ENCODE measurements at places on chromosomes 5 and 9.
A peak's percentile ranks its signal among the peaks of the same experiment; 100 is the strongest.

GRCh38 chr5:151213803-151214613 lies 9.9 kb downstream of the CCDC69 start:
- peak; percentile 79 for DNase-seq

DNA sequence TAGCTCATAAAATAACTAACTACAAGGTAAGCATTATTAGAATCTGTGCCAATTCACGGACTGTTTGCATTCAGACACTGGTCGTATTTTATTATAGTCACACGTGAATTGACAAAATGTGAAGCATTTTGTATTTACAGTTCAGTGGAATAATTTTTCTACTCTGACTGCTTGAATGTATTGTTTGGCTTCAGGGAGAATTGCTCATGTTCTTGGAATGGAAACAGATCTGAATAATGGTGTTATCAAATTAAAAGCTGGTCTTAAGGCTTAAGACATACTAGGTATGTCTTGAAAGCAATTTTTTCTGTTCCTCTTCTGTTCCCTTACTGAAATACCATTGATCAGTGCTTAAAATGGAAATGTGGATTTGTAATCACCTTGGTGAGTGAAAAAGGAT lies 543.7 kb upstream of the TLE4 start:
- DNase-seq = peak; percentile 33

DNA sequence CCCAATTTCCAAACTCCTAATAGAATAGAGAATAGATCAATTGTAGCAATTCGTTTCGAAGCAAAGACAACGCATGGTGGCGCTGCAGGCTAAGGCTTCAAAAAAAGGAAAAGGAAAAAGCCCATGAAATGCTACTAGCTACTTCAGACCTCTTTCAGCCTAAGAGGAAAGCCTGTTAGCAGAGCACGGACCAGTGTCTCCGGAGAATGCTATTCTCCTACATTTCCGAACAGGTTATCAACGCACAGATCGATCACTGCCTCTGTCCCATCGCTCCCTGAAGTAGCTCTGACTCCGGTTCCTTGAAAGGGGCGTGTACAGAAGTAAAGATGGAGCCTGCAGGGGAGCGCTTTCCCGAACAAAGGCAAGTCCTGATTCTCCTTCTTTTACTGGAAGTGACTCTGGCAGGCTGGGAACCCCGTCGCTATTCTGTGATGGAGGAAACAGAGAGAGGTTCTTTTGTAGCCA lies at the start of gene PCDHB15:
TSS of gene PCDHB15 (plus strand) at position 146 of the 468 bp plus-strand sequence. CDS start at position 330, 184 bp downstream.
- no peak for DNase-seq

GRCh38 chr5:76364226-76364589 lies 38.9 kb upstream of the IQGAP2 start:
- no peak for DNase-seq

DNA sequence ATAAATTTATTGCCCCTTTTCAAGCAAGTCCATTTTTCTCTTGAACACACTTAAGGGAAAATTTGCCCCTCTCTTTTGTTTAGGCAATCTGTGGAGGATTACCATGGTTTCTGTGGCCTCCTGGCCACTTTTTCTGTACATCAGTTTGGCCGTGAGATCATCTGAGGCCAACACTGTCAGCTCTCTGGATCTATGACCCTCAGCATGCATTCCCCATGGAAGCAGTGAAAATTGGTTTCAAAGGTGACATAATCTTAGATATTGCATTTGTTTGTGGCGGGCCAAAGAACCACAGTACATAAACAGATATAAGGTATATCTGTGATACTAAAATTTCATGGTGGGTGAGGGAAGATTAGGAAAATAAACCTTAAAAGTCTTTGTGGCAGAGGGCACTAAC lies 4.6 kb upstream of the ZNF474 start:
- DNase-seq = no peak

DNA sequence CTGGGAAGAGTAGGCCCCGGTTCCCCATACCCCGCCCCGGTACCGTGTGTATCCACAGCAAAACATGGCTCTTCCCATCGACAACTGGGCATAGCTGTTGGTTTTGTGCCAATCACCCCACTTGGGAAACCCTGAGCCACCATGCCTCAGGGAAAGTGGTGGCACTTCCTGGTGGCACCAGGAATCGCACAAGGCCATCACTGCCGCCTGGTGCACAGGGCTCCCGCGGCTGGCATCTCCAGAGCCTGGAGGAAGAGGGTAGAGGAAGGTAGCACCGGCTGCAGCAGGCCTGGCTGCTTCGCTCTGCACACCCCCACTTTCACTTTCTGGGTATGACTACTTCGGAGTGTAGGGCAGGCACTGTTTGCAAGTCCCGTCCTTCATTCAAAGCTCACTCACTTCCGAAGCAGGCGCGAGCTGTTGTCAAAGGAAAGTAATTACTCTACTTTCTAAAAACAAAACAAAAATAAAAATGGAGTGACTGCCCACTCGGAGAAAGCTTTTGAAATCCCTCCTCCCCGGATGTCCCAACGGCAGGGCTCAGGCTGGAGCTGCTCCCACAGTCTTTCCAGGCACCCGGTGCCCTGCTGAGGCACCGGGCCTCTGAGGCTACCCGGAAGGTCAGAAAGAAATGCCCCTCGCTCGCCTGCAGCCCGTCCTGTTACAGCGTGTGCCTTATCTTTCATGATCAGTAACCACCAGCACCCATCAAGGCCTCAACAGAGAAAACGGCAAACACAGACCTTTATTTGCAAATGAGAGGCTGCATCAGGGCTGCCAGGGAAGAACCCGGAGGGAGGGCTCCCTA lies 2.0 kb downstream of the BRD3 start:
- DNase-seq = no peak

DNA sequence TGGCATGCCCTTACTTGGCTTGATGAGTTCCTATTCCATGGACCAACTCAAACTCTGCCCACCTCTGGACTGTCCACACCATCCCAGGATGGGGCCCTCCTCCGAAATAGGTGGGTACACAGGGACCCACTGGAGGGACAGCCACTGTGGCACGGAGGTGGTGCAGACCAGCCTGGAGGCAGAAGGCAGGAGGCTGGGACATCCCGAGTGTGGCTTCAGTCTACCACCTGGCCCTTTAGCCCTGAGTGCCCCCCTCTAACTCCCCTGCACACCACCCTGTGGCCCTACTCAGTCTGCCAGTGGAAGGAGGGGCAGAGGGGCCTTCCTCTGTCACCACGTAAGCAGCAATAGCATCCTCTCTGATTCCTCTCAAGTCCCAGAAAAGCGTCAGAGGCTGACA lies 3.7 kb downstream of the IL3 start:
- DNase-seq = no peak

- no peak for DNase-seq
These were observed 287.0 kb upstream of the SEMA6A start for GRCh38 chr5:116861666-116862065.

- no peak for DNase-seq
These were observed 36.8 kb upstream of the SSBP2 start for GRCh38 chr5:81787474-81788242.

DNA sequence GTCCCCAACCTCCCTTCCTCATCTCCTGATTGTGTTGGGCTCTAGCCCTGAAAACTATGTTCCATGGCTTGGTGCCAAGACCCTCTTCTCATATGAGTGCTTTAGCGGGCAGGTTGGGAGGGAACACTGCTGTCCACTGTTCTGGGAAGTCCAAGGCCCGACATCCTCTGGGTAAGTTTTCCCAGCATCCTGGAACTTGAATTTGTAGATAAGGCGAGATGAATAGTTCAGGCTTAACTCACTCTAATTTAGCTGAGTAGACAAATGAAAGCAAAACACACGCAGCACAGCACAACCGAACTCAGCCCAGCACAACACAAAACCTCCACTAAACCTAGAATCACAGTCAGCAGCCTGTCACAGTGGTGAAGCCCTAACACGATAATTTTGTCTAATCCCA lies 95.3 kb upstream of the SLC28A3 start:
- DNase-seq = no peak

- no peak for DNase-seq
These were observed 425.7 kb downstream of the PIK3R1 start for GRCh38 chr5:68641211-68641610.

- DNase-seq = no peak
These were observed 333.2 kb upstream of the RFX3 start for GRCh38 chr9:3858961-3859360.

DNA sequence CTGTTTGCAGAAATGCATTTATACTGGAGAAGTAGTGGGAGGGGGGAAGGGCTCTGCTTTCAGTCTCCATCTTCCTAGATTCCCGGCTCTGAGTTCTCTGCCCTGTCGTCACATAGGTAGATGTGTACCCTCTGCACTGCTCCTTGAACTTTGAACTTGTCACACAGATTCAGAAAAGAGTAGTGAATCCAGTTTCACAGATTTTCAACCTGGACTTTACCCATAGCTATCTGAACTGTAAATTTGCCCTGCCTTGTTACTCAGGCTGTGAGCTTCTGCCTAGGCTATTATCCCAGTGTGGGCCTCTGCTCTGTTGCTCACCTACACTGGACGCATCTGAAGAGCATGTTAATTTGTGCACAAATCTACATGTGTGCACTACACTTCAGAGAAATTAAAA lies 12.8 kb upstream of the C9orf152 start:
- DNase-seq = no peak

- no peak for DNase-seq
These were observed 47.1 kb upstream of the EFNA5 start for GRCh38 chr5:107717816-107718215.

GRCh38 chr9:94971378-94972131 lies 245.1 kb downstream of the AOPEP start:
- DNase-seq = no peak

DNA sequence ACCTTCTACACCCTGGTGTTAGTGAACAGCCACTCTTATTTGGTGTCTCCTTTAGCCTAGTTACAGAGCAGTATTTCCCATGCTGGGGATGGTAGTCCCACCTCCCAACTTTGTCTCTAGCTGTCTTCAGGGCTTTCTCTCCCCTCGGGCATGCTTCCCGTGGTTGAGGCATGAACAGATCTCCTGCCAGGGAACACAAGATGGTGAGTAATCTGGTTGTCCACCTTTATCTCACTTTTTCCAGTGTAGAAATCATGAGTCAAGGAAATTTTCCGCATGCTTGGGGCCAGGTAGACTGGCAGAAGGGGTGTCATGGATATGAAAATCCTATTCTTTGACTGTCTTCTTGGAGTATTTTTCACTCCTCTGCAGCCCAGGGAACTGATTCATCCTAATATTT lies 532.9 kb downstream of the ANXA1 start:
- DNase-seq = peak; percentile 95

DNA sequence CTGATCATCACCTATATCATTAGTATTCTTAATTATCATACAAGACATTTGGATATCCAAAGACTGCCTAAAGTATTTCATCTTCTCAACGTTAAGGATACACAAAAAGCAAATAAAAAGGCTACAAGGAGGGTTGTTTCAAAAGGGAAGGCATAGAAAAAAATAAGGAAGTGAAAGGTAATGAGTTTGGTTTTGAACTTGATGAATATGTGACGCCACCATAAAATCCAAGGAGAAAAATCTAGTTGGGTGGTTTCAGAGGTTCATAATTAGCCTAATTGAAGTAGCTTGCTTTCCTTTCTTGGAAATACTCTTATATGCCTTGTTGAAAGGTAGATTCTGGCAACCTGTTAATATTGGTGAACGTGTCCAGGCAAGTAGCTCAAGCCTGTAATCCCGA lies 96.1 kb upstream of the SGCD start:
- no peak for DNase-seq

DNA sequence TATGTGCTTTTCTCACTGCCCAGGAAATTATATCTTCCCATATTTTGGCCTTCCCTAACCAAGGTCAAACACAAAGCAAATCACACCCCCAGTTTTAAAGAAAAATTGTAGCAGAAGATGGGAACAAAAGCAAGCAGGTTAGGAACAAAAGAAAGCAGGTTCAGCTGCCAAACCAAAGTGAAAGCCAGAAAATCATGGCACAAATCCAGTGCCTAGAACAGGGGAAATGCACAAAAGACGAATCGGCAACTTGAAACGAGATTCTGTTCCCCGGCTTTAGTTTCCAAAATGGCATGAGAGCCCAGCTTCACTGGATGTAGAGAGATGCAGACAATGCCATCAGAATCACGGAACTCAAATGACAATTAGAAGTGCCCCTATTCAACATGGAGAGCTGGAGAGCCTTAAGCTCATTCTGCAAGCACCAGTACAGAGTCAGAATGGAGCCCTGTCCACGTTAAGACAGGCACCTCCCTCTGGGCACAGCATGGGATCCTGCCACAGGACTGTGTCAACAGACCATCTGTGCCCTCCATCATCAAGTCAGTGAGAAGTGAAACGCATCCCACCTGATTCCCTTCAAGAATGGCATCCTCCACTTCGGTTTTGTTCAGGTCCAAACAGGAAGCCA lies 13.8 kb downstream of the DNAH5 start:
- DNase-seq = no peak

DNA sequence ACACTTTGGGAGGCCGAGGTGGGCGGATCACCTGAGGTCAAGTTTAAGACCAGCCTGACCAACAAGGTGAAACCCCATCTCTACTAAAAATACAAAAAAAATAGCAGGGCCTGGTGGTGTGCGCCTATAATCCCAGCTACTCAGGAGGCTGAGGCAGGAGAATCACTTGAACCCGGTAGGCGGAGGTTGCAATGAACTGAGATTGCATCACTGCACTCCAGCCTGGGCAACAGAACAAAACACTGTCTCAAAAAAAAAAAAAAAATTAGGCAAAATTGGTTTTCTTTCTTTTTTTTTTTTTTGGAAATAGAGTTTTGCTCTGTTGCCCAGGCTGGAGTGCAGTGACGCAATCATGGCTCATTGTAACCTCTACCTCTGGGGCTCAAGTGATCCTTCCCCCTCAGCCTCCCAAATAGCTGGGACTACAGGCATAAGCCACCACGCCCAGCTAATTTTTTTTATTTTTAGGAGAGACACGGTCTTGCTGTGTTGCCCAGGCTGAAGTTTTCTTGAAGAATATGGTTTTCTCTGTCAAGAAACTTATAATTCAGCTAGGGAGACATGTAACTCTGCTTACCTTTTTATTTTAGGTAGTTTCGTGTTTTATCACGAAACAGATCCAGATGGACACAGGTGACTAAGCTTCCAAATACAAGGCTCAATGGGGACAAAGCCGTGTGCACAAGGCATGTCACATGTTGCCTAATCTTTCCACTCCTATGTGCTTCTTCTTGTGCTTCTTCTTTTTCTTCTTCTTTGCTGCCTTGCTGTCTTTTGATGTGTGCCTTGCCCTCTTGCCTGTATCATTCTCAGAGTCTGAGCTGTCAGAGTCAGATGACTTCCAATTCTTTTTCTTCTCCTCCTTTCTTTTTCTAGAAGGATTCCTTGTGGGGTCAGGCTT lies 14.3 kb downstream of the TTC1 start:
- DNase-seq = no peak

- DNase-seq = peak; percentile 57
These were observed 534.5 kb downstream of the BNC2 start for GRCh38 chr9:16335788-16336580.

- DNase-seq = no peak
These were observed 11.7 kb upstream of the TMED7 start for GRCh38 chr5:115637507-115637906.

- DNase-seq = no peak
These were observed 1.7 kb downstream of the PRKAA1 start for GRCh38 chr5:40796487-40796889.

GRCh38 chr5:151094852-151095245 lies 14.0 kb upstream of the TNIP1 start:
- peak; percentile 40 for DNase-seq

- no peak for DNase-seq
These were observed 89.1 kb upstream of the NFIB start for GRCh38 chr9:14403081-14403480.

GRCh38 chr9:88971131-88971960 lies 19.9 kb upstream of the S1PR3 start:
- no peak for DNase-seq

Measured in trophoblast cell (in vitro differentiated cells and primary cell).